ENCODE measurements at places on chromosomes 7 and 10. TPM values are rescaled to one million over a fixed set of nuclear protein-coding genes. Genes with fewer than 3 reads are reported as not detected.

DNA sequence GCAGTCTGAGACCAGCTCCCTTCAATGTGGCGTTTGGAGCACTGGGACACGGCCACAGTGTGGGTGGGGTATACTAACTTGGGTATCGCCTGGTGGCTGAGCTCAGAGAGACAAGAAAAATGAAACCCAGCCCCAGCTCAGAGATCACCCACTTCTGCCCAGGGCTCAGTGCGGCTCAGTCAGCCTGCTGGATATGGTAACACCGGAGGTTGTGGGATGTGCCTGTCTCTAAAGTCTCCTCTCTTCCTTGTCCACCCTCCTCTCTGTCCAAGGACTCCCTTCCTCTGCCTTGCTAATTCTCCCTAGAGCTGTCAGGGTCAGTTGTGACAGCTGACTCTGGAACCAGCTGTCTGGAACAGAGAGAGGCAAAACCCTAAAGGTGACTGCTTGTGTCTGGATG is 149.1 kb downstream of the PTPN20 start:
- no peak for DNase-seq

DNA sequence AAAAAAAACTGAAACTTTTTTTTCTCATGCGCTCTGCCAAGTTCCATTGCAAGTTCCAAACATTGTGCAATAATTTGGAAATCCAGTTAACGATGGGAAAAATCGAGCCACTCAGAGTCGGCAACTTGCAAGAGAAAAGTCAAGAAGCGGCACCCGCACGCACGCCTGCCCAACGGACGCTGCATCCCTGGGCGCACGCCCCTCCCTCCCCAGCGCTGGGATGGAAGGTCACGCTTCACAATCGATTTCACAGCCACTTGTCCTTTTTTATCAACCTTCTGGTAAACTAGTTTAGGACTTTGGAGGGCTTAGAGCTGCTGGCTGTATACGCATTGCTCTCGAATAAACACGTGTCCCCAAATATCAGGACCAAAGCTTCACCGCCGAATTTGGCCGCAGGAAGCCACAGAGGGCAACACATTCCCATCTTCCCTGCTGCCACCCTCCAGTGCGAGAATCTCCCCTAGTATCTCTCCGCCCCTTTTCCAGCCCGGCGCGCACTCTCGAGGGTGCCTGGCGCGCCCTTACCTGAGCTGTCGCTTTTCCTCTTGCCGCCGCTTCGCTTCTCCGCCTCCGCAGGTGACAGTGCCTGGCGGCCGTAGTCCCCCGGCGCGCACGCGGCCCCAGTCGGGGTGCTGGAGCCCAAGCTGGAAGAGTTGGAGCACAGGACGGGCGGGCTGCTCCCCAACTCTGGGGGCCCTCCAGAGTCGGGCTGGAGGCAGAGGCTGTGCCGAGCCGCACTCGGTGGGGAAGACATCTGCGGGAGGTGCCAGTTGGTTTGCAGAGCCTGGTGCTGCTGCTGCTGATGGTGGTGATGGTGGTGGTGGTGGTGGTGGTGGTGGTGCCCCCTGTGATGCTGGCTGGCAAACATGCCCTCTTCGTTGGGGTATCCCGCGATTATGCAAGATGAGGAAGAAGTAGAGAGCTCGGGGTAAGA is 857 bp downstream of the MEOX2 start:
- DNase-seq = peak; percentile 77

GRCh38 chr10:117239721-117240620 is 943 bp upstream of the SLC18A2 start:
- no peak for DNase-seq

GRCh38 chr10:1520909-1521565 is 216.3 kb downstream of the ADARB2 start:
- no peak for DNase-seq

DNA sequence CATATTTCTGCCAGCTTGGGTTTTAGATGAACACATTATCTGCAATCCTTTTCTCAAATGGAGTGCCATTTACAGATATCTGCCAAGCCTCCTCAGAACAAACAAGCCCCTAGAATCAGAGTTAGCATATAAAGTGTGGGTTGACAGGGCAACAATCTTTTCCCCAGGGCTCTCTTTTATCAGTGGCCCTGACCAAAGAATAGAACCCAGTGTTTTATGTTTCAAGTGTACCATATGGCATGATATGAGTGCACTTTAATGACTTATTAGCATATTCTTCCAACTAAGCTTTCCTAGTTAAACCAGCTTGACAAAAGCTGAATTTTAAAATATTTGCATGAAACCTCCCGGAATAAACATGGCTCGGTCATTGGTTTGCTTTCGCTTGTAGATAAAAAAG is 57.3 kb downstream of the EVX1 start:
- DNase-seq = no peak

Gene VSTM4
- total RNA-seq = 39.5 TPM

GRCh38 chr7:1413936-1414639 is 45.2 kb downstream of the MICALL2 start:
- DNase-seq = peak; percentile 43

DNA sequence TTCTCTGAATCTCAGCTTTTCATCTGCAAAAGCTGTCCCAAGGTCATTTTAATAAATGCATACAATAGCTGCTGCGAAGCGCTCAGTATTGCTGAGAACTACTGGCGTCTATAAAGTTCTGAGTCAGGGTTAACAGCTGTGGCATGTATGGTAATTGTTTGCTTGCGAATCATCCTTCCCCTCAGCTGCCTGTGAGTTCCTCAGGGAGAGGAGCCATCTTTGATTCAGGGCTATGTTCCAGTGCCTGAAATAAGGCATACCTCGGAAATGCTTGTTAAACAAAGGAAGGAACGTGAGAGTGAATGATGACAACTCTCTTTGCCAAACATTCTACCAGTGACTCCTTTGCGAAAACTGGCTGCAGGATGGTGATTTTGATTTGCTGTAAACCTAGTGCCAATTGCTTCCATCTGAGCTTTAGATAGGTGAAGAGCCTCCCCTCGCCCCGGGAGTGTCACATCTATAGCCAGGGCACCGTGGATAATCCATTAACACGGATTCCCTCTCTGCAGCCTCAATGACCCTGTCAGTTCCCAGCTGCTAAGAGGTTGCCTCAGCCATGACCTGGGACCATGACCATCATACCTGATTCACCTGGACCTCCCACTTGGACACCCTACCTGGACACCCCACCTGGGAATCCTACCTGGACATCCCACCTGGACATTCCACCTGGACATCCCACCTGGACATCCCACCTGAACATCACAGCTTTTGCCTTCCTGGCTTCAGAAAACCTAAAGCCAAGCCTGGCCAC is 39.6 kb downstream of the GPRIN2 start:
- DNase-seq = peak; percentile 88

Gene CDNF
- 1.8 TPM for total RNA-seq

GRCh38 chr10:31686599-31686998 is 242.0 kb downstream of the ARHGAP12 start:
- DNase-seq = no peak

DNA sequence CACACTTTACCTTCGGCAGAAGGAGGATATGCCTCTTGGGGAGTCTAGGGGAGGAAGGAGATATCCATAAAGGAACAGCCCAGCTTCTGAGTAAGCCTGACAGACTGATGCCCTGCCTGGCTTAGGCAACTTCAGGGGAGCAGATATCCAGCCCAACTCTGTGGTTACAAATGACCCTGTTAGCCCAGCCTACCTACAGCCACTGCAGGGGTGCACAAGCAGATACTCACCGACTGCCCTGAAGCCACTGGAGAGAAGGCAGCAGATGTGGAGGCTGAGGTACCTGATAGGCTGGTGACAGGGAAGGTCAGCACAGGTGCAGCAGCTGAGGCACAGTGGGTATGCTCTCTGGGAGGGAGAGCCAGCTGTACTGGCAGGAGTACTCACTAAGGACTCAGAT is 770.2 kb downstream of the GRID1 start:
- no peak for DNase-seq

DNA sequence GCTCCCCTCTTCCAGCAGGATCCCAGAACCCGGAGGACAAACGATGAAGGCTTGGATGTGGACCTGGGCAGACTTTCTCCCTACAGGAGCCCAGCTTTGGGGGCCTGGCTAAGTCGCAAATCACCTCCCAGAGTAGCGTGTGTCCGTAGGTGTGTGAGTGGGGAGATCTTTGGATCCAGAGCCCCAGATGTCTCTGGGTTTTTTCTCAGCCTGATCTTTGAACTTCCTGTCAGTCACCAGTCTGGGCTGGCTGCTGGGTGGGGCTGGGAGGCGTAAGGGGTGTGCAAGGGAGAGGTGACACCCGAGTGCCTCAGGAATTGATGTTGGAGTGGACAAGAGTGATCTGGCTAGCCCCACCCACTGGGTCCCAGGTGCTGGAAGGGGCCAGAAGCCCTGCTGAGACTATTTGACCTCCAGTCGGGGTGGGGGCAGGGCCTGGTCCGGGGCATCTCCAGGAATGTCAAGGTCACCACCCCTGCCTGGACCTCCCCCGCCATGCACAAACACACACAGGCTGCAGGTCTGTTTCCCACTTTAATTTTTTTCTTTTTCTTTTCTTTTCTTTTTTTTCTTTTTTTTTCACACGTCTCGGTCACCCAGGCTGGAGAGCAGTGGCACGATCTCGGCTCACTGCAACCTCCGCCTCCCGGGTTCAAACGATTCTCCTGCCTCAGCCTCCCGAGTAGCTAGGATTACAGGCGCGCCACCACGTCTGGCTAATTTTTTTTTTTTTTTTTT is at the start of gene MOGAT3:
MOGAT3 (minus strand) TSS at position 175 of the 738 bp plus-strand sequence. CDS start 182 bp downstream, outside the sequence.
- no peak for DNase-seq

DNA sequence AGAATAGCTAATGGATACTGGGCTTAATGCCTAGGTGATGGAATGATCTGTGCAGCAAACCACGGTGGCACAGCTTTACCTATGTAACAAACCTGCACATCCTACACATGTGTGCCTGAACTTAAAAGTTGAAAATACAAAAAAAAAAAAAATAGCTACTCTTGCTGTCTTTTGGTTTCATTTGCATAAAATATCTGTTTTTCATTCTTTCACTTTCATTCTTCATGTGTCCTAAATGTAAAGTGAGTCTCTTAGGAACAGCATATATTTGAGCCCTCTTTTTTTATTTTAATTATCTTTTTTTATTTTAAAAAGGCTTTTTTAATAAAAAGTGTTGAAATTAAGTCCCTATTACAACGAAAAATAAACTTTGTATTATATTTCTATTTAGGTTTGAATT is 836.1 kb upstream of the KCND2 start:
- DNase-seq = no peak

GRCh38 chr10:43960477-43960876 is 311.8 kb upstream of the ZNF32 start:
- DNase-seq = no peak

Gene CFAP69
- 3.6 TPM for total RNA-seq

GRCh38 chr7:127865466-127865865 is 165.8 kb downstream of the LRRC4 start:
- no peak for DNase-seq

DNA sequence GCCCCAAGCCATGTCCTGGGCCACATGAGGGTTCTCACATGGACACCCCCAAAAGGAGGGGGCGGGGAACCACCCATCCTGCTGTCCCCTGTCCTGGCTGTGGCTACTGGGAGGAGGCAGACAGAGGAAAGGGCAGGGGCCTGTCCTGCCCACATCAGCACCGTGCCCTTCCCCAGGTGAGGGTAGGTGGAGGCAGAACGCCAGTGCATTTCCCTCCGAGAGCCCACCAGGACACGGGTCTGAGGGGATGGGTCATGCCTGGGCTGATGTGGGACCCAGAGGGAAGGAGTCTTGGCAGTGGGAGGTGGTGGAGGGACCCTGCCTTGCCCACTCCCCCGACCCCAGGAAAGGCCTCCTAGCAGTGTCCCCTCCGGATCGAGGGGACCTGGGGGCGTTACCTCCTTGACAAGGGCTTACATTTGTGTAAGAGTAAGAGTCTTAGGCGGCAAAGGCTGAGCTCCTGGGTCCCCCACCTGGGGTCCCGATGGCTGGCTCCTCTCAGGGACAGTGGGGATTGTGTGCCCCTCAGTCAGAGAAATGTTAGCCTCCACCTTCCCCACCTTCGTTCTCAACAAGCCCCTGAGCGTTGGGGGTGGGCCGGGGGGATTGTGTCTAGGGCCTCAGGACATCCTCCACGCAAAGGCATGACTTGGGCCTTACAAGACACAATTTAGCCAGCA is 6.1 kb downstream of the CRYGN start:
- no peak for DNase-seq

DNA sequence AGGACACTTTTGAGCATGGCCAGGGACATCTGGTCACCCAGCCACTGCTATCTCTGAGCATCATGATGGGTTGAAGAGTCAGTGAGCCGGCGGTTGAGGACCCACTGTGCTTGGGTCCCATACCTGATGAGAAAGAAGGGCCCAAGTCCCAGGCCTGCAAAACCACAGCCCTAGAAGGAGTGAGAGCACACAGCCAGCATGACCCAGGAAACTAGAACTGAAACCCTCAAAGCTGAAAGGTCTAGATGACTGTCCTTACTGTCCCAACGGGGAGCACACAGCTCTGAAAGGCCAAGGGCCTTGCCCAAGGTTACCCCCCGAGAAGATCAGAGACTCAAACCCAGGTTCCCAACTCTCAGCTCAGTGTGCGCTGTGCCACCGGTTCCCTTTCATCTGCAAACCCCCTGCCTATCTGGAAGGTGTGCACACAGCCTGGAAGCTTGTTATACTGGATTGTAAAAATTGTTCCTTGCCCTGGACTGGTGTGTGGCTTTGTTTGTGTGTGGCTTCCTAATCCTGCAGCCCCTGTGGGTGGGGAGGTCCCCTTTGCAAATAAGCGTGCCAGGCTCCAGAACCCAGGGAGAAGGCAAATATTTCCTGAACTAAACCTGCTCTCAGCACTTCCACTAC is 22.6 kb upstream of the PSAP start:
- no peak for DNase-seq

- DNase-seq = no peak
Observed at GRCh38 chr7:24115661-24116060, 168.3 kb upstream of the NPY start.

DNA sequence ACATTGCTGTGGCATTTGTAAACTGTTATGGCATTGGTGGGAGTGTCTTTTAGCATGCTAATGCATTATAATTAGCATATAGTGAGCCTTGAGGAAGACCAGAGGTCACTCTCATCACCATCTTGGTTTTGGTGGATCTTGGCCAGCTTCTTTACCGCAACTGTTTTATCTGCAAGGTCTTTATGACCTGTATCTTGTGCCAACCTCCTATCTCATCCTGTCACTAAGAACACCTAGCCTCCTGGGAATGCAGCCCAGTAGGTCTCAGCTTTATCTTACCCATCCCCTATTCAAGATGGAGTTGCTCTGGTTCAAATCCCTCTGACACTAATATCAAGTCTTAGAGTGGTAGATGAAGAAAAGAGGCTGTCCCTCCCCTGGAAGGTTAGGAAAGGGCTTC is 506.2 kb downstream of the GALNT17 start:
- no peak for DNase-seq

GRCh38 chr7:7613210-7613609 is 27.3 kb upstream of the UMAD1 start:
- DNase-seq = no peak

DNA sequence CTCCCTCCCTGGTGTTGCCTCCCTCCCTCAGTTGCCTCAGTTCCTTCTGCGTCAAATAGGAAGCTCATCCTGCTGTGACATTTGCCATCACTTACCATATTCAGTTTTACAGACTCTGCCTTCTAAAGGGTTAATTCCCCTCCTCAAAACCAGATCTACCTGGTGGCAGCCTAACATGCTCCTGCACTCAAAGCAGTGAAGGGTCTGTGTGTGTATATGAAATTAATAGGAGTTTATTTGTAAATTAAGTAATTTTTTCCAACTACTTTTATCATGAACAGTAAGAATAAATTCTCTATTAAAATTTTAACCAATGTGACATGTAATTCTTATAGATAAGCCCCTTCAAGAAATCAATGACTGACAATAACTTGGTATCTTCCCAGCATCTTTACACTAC is 158.6 kb upstream of the INSYN2A start:
- no peak for DNase-seq

Gene SLC16A9
- total RNA-seq = 7.0 TPM
